ENCODE measurements at places on chromosomes 7 and 10.

GRCh38 chr7:18536486-18536885 lies 40.9 kb downstream of the HDAC9 start:
- DNase-seq, result no peak

GRCh38 chr10:12299222-12299965 lies 50.0 kb upstream of the CAMK1D start:
- no peak for DNase-seq

GRCh38 chr7:2687881-2688318 lies at the start of gene AMZ1:
TSS of gene AMZ1 (plus strand) at chr7:2688202. CDS start at chr7:2700452, 12,250 bp downstream.
- no peak for DNase-seq

DNA sequence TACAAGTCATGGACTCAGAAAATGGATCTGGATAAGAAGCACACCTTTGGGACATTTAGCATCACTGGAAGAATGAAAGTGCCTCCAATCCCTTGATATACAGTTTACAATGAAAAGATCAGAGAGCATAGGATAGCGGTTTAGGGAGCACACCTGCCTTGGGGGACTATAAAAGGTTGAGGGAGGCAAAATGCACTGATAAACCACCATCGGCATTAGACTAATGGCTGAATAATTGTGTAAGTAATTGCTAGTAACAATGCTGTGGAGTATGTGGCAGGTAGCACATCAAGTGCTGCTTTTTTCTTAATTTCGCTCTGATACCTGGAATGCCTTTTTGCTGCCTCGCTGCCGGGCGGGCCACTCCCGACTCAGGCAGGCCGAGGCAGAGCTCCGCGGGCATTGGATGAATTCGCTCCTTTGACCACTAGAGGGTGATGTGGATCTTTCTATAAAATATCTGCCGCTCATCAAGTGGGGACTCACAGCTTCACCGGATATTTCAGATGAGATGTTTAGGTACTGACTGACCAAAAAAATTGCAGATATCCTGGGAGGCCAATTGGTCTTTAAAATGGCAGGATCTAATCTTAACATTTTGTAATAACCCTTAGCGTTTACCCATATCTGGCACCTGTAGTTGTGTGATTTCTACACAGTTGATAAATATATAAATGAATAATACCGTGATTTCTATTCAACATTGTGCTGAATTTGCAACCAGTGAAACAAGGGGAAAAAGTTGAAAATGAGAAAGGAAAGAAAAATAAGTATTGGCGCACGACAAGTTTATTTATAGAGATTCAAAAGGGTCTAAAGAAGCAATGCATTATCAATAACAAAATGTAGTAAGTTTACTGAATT lies 116.8 kb upstream of the PRSS1 start:
- peak; percentile 7 for DNase-seq

- no peak for DNase-seq
These were observed 13.6 kb downstream of the ANXA11 start for GRCh38 chr10:80191589-80192270.

GRCh38 chr10:13213163-13213562 lies 21.0 kb downstream of the UCMA start:
- DNase-seq, result no peak

DNA sequence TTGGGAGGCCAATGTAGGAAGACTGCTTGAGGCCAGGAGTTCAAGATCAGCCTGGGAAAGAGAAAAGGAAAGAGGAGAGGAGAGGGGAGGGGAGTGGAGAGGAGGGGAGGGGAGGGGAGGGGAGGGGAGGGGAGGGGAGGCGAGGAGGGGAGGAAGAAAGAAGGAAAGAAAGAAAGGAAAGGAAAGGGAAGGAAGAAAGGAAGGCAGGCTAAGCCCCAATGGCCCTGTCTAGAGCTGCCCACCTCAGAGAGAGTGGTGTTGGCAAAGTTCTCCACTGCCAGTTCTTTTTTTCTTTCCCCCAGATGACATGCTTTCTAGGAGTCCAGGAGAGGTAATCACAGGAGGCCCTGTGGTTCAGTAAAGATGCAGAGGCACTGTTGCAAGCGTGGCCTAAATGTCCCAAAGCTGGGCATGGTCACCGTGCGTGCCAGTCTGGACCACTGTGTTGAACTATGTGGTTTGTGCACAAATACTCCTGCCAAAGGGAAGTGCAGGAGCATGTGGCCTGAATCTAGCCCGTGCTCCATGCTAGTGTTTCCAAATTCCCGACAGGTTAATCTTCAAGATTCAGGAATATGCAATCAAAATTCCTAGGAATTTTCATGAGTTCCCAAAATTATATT lies 39.7 kb downstream of the ODAD2 start:
- DNase-seq, result no peak

GRCh38 chr7:121011401-121011800 lies 22.9 kb downstream of the CPED1 start:
- DNase-seq, result no peak

Data from activated naive CD4-positive, alpha-beta T cell (primary cell).